Activated CD4-positive, alpha-beta T cell treated with anti-CD3 and anti-CD28 coated beads, Interleukin-2, amount 10 ng/mL, durations not matched to agents 24 days and 14 days (primary cell): ENCODE measurements at places on chromosomes 2 and 18. TPM values are rescaled to one million over a fixed set of nuclear protein-coding genes. Genes with fewer than 3 reads are reported as not detected.

DNA sequence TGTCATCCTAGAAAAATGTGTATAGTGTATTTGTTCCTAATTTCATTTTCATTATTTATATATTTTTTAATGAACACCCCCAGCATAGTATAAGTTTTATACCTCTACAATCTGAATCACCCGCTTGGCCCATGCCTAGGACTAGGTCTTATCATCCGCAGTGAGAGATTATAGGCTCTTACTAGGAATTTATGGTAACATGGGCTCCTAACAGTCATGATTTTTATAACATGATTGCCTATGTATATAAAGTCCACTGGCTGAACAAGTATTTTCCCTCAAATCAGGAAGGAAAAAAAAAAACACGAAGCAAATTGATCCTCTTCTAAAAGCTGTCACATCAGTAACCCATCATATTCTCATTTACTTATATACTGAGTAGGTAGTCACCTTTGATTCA, 666.1 kb upstream of the NRXN1 start:
- no peaks in the 10 kb centered on the region for H3K36me3 ChIP-seq
- H3K27ac ChIP-seq = no peak overlapping the region
- no peak overlapping the region for H3K4me3 ChIP-seq
- no peaks in the 10 kb centered on the region for H3K4me1 ChIP-seq

DNA sequence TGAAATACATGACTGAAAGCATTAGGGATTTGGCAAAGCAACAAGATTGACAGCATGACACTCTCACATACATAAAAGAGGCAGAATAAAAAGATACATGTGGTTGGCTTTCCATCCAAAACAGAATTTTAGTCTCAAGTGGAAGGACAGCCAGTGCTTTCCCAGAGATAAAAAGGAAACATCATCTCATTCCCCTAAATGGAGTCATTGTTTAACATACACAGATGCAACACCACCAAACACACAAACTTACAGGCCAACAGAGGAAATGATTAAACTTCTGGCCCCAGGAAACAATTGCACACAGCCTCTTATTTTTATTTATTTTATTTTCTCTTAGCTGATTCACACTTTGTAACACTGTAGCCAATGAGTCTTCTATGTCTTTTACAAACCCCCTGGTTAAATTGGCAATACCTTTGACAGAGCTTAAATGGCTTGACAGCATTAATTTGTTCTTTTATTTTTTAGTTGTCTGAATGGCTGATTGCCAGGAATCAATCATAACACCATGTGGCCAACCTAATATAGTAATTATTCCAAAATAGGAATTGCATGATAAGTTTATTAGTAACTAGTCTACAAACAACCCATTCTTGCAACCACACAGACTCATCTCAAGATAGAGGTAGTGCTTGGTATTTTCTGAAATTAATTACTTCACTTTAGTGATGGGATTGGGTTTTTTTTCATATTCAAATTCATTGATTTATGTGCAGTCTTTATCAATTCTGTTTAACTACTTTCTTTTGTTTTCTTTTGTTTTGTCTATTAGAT, 190.5 kb downstream of the RND3 start:
- DNase-seq = no peak
- no peaks in the 10 kb centered on the region for H3K27me3 ChIP-seq
- H3K4me1 ChIP-seq = no peaks in the 10 kb centered on the region
- H3K27ac ChIP-seq = no peak overlapping the region
- no peaks in the 10 kb centered on the region for H3K36me3 ChIP-seq

DNA sequence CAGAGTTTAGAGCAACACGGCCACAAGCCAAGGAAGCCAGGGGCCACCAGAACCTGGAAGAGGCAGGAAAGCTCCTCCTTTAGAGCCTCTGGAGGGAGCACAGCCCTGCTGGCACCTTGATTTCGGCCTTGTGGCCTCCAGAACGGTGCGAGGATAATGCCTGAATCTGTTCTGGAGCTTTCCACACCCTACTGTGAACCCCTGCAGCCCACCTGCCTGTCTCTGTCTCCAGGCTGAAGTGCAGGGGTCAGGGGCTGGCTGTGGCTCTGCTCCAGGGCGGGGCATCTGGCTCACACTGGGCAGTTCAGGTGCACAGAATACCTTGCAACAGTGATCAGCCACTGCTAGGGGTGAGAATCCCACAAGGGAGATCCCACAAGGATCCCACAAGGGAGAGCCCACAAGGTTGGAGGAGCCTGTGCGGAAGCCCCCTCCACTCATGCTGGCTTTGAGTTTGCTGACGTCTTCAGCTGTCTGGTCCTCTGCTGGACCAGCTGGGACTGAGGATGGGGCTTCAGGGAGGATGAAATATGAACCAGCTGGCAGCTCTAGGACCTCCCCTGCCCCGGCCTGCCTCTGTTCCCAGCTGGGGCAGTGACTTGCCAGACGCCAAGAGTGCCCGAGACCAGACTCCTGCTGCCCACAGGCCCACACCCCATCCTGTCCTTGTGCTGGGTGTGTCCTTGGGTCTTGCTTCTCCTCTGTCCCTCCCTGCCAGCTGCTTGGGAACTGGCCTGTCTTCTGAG, 56.4 kb upstream of the OTOS start:
- no peaks in the 10 kb centered on the region for H3K4me1 ChIP-seq
- no peak overlapping the region for H3K4me3 ChIP-seq
- H3K27ac ChIP-seq = no peak overlapping the region

LONRF2 gene
- total RNA-seq = 0.23 and 0.28 TPM in 2 replicates

CDKL4 gene
- not detected in 2 replicates for total RNA-seq
